ENCODE measurements at places on chromosomes 12 and 14.

DNA sequence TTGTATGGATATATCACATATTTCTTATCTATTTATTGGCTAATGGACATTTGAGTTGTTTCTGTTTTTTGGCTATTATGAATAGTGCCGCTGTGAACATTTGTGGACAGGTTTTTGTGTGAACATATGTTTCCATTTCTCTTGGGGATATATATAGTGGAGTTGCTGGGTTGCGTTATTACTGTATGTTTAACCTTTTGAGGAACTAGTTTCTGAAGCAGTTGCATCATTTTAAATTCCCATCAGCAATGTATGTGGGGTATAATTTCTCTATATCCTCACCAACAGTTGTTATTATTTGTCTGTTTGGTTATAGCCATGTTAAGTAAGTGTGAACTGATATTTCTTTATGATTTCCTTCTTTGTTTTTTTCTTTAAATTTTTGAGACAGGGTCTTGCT, 10.7 kb downstream of the TCTN2 start:
- peak; percentile 39 for DNase-seq

GRCh38 chr14:103118663-103119404, 4.4 kb upstream of the TNFAIP2 start:
- peak; percentile 90 for DNase-seq

- DNase-seq = no peak
These were observed 2.4 kb downstream of the ULK1 start for GRCh38 chr12:131896811-131897270.

- DNase-seq = no peak
These were observed 206.0 kb upstream of the PLEKHG7 start for GRCh38 chr12:92496790-92497189.

DNA sequence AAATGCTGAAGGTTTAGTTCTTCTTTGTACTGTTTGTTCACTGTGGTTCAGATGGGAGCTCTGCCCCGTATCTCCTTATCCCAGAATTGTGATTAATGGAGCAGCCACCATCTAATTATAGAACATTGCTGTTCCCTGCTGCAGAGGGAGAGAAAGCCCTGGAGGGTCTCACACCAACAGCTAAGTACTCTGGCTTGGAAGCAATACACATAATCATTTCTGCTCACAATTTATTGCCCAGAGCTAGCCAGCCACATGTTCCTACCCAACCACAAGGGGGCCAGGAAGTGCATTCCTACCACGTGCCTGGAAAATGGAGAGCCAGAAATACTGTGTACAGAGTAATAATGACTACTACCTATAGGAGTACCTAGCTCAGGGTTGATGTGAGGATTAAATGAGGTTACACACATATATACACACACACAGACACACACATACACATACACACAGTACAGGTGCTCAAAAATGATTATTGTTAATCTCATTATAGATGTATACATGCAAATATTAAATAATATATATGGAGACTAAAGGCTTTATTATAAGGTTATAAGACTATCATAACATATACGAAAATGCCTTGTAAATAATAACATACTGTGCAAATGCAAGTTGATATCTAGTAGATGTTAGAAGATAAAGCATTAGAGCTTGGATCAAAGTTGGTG, 22.3 kb downstream of the MSRB3 start:
- DNase-seq = no peak

DNA sequence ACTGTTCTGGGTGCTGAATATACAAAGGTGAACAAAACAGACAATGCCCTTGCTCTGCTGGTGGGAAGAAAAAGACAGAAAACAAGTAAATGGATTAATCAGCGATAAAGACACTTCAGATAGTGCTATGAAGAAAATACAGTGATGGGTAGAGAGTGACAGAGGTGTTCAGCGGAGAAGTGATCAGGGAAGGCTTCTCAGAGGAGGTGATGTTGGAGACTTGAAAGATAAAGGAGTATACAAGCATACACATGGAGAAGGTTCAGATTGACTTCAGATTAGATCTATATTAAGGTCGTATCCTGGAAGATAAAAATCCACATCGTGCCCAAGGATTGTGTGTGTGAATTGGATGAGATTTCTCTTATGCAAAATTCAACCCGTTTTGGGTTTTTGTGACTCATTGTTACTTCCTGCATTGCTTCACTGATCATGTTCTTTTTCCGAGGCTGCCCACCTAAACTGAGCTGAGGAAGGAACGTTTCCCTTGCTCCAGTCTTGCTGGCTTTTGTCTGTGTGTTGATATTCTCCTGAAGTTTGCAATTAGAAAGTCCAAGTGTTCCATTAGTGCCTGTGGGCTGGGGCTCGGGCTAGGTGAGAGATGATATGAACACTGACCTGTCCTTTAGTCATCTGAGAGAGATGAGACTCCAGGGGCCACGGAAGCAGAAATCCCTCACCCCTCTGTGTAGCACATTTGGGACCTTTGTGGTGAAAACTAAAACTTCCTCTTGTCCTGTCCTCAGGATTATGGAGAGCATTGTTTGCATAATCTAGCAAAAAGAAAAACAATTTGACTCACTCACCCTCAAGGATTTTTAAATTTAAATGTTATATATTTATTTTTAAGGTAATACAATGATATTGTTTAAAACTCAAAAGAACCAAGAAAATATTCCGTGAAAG, 27.6 kb downstream of the PLXNC1 start:
- peak; percentile 24 for DNase-seq

DNA sequence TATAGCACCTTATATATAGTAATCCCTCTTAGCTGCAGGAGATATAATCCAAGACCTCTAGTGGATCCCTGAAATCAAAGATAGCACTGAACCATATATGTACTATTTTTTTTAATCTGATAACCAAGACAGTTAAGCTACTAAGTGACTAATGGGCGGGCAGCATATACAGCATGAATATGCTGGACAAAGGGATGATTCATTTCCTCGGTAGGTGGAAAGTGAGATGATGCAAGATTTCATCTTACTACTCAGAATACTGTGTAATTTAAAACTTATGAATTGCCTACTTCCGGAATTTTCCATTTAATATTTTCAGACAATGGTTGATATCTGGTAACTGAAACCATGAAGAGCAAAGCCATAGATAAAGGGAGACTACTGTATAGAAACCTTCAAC, 36.2 kb downstream of the PRMT8 start:
- DNase-seq = no peak

GRCh38 chr12:28961948-28962384, 187.1 kb upstream of the FAR2 start:
- no peak for DNase-seq

- DNase-seq = no peak
These were observed 133.5 kb downstream of the CPNE8 start for GRCh38 chr12:38771871-38772270.

GRCh38 chr12:112716099-112717093, 75.2 kb upstream of the RPH3A start:
- DNase-seq = no peak

DNA sequence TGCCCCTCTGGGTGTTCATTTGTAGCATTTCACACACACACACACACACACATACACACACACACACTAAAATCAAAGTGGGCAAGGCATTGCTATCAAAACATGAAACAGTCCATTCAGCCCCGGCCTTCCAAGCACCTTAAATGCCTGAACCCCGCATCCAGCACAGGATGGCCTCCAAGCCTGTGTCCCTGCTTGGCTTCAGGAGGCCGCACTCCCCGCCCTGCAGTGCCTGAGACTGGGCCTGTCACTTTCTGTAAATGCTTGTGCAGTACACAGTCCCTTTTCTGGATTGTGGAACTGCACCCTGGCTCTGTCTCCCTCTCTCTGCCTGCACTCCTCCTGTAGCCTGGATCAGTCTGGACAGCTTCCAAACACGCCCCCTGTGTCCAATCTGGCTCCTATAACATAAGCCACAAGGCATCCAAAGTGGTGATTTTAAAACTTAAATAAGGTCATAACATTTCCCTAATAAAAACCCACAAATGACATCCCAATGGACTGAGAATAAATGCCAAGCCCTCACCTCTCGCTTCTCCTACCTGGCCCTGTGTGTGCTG, 972.2 kb upstream of the TMEM132C start:
- no peak for DNase-seq

DNA sequence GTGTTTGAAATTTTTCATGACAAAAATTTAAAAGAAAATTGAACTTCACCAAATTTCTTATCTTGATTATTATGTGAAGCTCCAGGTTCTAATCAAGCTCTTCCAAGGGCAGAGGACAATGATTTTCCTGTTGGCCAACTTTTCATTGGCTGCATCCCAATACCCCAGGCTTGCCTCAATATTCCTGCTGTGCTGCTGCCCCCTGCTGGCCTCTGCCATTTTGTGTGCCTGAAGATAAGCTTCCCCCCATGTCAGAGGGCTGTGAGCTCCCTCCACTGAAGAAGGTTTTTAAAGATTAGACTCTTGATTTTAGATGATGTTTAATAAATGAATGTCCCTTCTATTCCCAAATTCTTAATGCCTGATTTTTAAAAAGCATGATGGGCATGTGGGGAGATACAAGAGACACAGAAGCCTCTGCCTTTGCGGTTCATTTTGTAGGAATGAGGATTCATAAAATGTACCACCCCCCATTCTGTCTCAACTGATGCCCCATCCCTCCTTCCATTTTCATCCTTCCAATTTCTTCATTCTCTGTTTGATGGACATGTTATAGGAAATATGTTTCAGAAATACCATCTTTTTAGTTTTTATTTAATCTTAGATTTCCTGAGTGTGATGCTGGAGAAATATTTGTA, 76.7 kb upstream of the RGS6 start:
- peak; percentile 23 for DNase-seq

GRCh38 chr14:30600922-30601918, 20.9 kb upstream of the SCFD1 start:
- DNase-seq = no peak

DNA sequence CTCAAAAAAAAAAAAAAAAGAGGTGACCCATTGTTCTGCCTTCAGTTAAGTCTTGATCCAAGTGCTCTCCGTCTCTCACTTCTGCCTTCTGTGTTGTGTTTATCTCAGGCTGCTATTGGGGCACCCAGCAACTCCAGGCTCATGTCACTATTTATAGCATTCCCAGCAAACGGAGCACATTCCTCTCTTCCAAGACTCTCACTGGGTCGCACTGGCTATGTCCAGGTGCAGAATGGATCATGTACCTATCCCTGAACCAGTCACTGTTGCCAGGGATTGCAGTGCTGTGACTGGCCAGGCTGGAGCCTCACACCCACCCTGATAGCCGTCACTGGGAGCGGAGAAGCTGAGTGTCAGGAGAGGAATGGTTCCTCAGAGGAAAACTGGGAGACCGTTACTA, 31.2 kb downstream of the RHOF start:
- no peak for DNase-seq

All from AML-193 (cell line).